Fibroblast of upper back skin (primary cell): ENCODE measurements at places on chromosomes 16 and 17.
A peak's percentile ranks its signal among the peaks of the same experiment; 100 is the strongest.

DNA sequence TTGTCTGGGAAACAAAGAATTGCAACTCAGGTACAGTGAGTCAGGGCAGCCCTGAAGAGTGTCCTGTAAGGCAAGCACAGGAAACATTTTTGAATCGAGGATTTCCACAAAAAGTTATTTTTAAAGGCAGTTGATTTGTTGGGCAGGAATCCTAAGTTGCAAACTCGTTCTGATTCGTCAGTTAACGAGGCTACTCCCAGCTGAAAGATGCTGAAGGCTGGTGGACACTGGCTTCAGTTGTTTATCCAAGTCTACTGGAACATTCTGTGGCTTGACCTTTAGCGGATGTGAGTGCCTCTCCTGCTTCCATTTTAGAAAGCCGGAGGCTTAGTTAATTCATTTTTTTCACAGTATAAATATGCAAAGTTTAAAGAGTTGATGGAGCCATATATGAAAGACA is 84.2 kb downstream of the KCNJ12 start:
- no peak for DNase-seq

- DNase-seq = peak; percentile 69
Observed at GRCh38 chr16:85461814-85462713, 151.1 kb upstream of the GSE1 start.

GRCh38 chr16:77910021-77910420 is 112.3 kb upstream of the CLEC3A start:
- DNase-seq = no peak

GRCh38 chr17:1638624-1639300 is 6.8 kb downstream of the SCARF1 start:
- DNase-seq = no peak

DNA sequence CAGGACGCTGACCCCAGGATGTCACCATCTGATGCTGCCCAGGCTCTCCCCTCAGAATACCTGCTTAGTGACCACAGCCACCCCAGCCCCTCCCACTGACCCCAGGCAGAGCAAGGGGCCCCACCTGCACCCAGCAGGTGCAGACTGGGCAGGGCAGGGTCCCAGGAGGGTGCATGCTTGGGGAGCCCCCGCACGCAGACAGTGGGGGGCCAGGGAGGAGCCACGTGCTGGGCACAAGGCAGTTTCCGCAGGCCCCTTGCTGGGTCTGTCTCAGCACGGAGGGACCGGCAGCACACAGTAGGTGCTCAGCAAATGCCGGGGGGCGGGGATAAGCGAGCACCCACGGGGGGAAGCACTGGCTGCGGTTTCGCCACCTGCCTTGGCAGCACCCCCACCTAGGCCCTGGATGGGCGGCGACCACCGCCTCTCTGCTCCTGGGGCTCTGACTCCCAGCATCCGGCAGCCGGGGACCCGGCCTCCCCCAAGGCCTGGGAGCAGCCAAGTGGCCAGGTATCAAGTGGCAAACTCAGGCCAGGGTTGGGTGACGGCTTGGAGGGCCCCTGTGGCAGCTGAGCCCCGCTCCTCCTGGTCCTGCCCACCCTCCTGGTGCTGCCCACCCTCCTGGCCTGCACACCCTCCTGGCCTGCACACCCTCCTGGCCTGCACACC is 18.7 kb upstream of the SSTR5 start:
- DNase-seq = no peak

- no peak for DNase-seq
Observed at GRCh38 chr17:40343219-40344119, 21.1 kb downstream of the GJD3 start.

GRCh38 chr16:82229800-82230619 is 60.0 kb upstream of the MPHOSPH6 start:
- DNase-seq = peak; percentile 69

DNA sequence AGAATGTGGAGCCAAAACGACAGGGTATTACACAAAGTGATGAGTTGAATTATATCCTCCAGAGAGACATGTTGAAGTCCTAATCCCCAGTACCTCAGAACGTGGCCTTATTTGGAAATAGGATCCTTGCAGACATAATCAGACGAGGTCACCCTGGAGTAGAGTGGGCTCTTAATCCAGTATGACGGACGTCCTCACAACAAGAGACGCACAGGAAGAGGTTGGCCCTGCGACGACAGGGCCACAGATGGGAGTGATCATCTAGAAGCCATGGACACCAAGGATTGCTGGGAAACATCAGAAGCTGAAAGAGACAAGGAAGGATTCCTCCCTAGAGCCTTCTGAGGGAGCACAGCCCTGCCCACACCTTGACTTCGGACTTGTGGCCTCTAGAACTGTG is 142.4 kb upstream of the AXIN2 start:
- no peak for DNase-seq

DNA sequence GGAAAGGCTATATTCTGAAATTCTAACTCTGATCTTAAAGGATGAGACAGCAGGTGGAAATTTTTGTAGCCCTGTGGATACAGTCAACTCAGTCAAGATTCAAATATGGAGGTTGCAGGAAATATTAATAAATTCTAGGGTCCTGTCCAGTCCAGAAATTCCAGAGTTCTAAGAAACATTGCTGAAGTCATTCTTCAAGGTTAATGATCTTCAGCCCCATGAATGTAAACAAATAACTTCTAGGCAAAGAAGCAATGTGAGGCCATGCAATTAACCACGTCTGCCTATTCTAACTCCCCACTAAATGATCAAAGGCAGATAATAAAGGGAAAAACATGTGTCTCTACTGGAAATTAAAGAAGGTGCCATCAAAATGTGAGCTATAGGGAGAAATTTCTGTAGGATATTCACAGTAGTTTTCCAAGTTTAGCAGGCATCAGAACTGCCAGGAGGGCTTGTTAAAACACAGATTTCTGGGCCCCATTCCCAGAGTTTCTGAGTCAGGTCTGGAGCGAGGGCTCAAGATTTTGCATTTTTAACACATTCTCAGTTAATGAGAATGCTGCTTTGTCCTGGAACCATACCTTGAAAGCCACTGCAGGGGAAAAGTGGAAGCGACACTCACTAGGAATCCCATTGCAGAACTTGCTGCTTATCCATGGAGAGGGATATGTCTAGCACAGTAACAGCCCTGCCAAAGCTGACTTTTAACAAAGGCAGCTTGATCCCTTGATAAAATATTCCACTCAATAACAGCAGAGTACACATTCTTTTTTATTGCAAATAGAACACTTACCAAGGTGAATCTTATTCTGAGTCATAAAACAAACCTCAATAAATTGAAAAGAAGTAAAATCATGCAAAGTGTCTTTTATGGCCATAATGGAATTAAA is 61.8 kb downstream of the DNAH3 start:
- peak; percentile 42 for DNase-seq

DNA sequence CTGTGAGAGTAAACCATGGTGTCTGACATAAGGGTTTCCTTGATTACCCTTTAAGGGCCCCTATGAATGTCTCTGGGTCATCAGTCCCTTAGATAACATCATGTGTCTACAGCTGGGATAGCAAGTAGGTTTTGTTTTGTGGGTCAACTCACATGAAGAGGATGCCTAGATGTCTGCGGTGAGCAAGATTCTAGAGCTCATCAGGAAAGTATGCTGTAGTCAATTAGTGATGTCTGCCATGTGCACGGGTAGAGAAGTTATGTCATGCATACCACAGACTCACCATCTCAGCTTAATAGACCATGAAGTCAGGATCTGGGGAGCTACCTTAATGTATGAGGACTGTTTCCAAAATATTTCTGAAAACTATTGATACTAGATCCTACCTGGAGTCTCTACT is 57.5 kb downstream of the CDH13 start:
- DNase-seq = peak; percentile 28

GRCh38 chr17:58338841-58339754 is 10.5 kb upstream of the TSPOAP1 start:
- peak; percentile 97 for DNase-seq

DNA sequence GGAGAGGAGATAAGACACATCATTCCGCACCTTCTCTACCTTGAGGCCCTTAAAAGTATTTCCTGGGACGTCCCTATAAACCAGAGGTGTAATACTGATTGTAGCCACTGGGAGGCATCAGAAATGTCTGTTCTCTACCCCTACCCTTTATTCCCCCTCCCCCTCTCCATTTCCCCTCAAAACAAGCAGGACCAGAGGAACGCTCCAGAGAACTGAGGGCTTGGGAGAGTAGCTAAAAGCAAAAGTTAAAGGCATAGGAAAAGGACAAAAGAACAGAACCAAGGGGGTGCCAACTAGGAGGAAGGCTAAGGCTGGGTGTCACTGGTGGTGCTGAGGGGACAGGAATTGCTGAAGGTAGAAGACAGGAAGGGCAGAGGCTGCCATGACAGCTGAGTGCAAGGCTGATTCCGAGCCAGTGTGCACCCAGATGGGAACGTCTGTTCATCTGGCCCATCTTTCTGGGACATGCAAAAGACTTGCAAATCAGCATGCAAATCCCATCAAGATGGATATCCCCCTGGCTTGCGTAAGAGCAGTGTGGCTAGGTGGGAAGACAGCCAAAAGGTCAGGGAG is 6.7 kb downstream of the CAMTA2 start:
- DNase-seq = peak; percentile 59

- DNase-seq = no peak
Observed at GRCh38 chr17:15256689-15257088, 8.4 kb downstream of the PMP22 start.

DNA sequence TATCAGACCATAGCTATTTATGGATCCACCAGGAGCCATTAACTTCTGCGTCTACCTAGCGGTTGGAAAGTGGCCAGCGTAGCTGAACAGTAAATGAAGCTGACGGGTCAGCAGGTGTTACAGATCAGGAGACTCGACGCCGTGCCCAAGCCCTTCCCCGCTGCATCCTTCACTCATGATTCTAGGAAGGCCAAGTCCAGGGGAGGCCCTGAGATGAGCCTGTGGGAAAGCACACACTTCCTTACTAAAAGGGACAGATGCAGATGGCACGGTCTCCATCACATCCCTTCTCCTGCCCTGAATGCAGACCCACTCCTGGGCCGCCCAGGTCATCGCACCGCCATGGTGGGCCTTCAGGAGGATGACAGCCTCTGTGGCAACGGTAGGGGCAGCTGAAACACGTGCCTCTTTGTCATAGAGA is 67.7 kb upstream of the DNAH17 start:
- DNase-seq = no peak

DNA sequence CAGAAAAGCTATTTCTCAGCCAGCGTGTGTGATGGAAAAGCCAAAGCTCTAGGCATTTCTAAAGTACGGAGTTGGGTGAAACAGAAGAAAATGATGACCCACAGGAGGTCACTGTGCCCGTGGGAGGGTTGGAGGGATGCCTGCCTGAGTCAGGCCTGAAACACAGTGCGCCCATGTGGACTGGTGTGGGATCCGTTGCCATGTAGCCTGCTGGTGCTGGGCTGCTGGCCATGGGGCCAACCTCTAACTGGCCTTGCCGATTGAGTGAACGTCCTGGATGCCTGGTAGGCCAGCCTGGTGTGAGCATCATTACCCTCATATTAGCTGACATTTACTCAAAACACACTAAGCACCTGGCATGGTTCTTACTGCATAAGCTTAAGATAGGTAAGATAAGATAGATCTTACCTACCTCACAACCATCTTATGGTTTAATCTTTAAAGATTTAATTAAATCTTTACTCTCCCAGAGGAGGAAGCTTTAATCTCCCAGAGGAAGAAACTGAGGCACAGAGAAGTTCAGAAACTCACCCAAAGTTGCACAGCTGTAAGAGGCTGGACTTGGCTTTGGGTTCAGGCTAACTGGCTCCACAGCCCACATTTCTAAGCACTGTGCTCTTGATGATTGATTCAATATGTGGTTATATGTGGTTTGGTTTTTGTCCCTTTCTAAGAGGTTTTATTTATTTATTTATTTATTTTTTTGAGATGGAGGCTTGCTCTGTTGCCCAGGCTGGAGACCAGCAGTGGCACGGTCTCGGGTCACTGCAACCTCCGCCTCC is 15.7 kb downstream of the MGAT5B start:
- DNase-seq = no peak

GRCh38 chr16:50614955-50615724 is 66.0 kb downstream of the SNX20 start:
- DNase-seq = no peak

GRCh38 chr16:89658221-89658879 is 714 bp downstream of the SPATA33 start:
- no peak for DNase-seq

DNA sequence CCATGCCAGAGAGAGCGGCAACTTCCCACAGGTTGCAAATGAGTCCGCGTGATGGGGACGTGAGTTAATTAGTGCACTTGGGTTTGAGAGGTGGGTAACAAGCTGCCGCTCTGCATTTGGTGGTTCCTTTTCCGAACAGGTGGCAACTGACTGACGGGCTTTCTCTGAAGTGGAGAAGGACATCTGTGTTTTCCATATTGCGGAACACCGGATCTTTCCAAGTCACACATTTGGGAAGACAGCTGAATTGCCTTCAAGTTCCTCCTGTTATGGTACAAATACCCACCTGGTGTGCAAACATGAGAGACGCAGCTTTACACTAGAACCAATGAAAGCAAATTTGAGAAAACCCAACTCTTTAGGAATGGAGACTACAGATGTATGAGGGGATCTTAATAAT is 451.3 kb upstream of the ZFHX3 start:
- DNase-seq = no peak

- DNase-seq = peak; percentile 73
Observed at GRCh38 chr17:78378225-78379130, at the start of gene PGS1. PGS1 (plus strand) TSS chr17:78378649; CDS start chr17:78378666, 17 bp downstream.

DNA sequence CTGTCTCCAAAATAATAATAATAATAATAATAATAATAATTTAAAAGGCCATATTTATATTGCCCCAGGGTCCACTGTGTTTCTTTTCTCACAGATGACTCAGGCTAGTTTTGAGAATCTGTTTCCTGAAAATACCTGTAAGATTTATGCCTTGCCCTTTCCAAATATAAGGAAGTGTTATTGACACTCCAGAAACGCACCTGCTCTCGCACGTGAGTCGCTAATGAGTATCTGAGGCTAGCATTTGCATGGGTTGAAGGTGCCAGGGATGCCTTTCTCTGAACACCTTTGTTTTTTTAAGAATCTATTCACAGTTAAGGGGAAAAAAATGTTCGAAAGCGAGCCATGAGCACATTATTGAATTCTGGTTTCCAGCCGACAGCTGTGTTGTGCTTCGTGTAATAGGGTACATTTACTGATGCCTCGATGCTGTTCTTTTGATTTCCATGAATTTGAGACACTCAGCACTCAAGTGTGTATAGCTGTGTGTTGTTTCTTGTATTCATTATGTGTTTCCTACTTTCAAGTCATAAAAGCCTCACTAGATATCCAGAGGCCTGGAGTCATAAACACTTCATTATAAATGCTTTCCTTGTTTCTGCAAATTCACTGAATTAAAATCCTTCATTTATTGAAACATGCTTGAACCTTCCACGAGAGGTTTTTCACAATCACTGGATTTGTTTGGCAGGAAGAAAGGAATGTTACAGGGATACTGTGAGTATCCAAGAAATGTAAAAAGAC is 45.0 kb upstream of the NOL11 start:
- no peak for DNase-seq

DNA sequence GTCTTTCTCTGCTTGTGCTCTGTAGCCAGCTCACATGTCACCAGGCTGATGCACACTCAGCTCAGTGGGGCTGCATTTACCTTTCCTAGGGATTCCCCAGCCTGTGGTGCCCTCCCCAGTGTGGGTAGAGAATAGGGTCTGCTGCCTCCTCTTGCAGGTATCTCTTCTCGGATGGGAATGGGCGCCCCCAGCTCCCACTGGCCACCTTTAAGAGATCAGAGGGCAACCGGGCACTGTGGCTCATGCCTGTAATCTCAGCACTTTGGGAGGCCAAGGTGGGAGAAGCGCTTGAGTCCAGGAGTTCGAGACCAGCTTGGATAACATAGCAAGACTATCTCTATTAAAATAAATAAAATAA is 3.3 kb downstream of the XYLT2 start:
- no peak for DNase-seq
